Cerebellar nuclear complex (tissue), 1 donor: ENCODE measurements at places on chromosomes 6 and 20.
A peak's percentile ranks its signal among the peaks of the same experiment; 100 is the strongest.

- no peak for DNase-seq
Observed at GRCh38 chr20:46978951-46979491, 84.4 kb downstream of the EYA2 start.

DNA sequence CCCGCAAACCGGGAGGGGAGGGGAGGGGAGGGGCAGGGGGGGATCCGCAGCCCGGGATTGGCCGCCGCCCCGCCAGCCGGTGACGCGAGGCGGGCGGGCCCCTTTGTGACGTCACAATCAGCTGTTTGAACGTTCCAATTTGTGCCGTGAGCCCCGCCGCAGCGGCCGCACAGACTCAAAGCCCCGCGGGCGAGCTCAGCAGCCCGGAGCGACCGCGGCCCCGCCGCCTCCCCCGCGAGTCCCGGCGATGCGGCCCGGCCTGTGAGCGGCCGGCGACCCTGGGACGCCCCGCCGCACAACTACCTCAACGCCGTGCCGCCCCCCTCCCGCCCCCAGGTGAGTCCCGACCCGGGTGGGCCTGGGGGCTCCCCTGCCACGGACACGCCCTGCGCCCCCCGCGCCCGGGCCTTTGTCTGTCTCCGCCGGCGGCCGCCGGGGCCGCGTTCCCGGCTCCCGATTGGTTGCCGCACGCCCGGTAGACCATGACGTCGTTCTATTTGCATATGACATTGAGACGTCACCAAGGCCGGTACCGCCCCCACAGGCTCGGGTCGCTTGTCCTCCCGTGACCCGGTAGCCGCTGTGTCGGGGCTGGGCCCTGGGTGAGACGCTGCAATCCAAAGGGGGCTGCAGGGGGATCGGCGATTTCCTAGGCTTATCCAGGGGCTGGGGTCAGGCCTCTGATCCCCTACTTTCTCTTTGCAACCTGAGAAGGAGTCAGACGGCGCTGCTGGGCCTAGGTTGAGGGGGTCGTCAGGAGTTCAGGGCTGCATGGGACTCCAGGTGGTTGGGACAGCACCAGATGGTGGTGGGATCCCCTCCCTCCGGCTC is at the start of gene TP53INP2:
TP53INP2 (plus strand) TSS at position 168 of the 831 bp plus-strand sequence. CDS start 4,396 bp downstream, outside the sequence.
- peak; percentile 68 for DNase-seq

GRCh38 chr6:112153926-112154607 is 66.7 kb downstream of the FAM229B start:
- DNase-seq: no peak

DNA sequence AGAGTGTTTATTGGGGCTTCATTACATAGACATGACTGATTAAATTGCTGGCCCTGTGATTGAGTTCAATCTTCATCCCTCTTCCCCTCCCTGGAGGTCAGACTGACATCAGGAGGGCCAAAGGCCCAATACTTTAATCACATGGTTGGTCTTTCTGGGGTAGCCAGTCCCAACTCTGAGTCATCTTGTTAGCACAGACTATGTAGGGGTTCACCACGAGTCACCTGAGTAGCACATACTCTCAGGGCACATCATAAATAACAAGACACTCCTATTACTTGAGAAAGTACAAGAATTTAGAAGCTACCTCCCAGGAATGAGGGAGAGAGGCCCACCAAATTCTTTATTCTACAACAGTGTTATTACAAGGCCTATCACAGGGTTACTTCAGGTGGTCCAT is 11.3 kb downstream of the GINS1 start:
- DNase-seq: no peak

DNA sequence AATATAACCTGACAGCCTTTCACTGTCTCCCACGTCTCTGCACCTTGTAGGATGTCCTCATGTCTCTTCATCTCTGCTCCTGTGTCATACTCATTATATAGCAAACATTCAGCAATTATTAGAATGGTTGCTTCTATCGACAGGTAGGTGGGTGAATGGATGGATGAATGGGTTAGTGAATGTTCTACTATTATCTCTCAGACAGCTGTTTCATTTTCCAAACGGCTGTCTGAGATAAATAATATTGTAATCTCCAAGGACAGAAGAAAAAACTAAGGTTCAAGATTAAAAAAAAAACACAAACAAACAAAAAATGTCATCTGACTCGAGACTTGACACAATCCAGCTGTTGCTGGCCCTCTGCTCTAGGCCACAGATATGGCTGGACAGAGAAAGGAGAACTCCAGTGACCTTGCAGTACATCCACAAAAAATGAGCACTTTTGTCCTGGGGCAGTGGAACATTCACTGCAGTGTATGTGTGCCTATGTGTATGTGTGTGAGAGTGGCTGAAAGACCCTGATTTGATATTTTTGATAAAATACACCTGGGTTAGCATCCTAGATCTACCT is 2.1 kb downstream of the HNF4A start:
- no peak for DNase-seq

DNA sequence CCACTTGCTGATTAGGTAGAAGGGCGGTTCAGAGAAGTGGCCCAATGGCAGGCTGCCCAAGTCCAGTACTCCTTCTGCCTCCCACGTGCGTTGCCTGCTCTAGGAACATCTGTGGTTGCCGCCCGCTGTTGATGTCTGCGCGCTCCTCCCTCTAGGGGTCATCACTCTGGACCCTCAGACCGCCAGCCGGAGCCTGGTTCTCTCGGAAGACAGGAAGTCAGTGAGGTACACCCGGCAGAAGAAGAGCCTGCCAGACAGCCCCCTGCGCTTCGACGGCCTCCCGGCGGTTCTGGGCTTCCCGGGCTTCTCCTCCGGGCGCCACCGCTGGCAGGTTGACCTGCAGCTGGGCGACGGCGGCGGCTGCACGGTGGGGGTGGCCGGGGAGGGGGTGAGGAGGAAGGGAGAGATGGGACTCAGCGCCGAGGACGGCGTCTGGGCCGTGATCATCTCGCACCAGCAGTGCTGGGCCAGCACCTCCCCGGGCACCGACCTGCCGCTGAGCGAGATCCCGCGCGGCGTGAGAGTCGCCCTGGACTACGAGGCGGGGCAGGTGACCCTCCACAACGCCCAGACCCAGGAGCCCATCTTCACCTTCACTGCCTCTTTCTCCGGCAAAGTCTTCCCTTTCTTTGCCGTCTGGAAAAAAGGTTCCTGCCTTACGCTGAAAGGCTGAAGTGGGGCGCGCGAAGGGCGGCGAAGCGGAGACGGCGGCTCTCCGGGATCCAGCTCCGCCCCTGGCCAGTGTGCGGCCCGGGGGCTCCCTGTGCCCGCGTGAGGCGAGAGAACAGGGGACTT is 8.5 kb downstream of the TRIM15 start:
- no peak for DNase-seq

GRCh38 chr20:58852543-58853271 is at the start of gene GNAS:
Gene GNAS, plus strand, starts transcription at chr20:58852716.
- no peak for DNase-seq

- no peak for DNase-seq
Observed at GRCh38 chr6:28010526-28010925, 53.5 kb downstream of the OR2B6 start.

DNA sequence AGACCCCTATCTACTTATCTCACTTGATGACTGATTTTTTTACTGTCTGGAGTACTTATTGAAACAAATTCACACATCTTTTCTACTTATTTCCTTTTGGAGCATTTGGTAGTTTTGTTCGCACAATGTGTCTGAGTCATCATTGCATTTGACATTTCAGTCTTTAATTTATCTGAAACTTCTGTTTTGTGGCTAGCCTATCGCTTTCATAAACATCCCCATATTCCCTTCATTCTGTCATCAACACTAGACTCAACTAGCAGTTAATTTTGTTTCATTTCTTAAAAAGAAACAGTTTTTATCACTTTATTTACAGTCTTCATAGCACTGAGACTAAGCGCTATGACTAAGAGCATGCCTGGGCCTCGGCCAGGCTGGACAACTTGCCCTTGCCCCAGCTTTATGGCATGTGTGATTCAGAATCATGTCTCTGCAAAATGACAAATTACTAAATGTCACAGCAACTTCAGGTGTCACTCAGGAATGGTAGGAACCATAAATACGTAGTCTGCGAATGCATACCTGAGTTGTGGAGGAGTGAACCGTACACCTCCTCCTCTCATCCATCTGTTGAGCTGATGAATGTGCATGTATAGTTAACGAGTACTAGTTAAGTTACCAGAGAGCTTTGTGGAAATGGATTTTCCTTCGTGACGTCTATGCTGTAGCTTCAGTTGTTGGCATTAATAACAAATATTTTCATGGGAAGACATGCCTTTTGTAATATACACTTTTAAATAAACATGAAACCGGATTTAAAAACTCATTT is 16.2 kb downstream of the L3MBTL3 start:
- no peak for DNase-seq

DNA sequence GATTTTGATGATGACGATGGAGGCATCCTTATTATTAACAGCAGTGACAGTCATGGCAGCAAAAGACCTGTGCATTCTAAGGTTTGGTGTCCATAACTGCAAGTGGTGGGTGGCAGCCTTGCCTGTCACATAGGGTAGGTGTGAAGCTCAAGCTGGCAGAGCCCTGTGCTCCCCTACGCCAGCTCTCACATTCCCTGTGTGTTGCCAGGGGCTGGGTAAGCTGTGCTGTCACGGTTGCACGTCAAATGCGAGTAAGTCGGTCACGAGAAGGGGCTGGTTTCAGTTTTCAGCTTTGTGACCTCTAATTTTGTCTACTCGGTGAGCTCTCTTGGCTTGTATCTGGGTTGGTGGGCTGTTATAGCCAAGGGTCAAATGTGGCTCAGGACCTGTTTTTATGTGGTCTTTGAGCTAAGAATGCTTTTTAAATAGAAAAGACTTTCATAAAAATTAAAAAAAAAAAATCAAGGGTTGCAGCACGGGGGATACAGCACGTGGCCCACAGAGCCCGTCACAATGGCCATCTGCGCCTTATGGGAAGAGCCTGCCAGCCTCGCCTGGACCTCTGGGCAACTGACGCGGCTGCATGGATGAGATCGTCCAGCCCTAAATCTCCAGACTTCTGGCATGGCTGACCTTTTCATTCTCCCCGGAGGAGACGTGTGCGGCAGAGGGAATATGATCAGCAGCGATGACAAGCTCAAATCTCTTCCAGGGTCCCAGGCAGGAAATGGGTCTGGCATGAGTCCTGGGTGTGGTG is 148.5 kb downstream of the PHACTR3 start:
- no peak for DNase-seq

DNA sequence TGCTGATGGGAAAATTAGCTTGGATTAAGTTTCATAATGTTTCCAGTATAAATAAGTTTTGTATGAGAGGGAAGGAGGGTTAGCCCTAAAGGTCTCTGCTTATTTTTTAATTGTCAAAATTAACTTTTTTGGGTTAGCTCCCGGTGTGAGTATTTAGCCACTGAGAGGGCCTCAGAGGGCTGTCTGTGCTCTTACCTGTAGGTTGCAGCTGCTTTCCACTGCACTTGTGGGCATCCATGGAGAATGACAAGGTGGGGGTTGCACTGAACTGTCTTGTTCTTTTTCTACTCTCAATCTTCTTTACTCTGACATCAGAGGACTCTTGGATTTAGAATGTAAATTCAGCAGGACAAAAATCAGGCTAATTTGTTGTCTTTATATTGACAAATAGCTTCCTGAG is 81.4 kb downstream of the CD164 start:
- no peak for DNase-seq

- no peak for DNase-seq
Observed at GRCh38 chr6:36358226-36358915, 21.7 kb upstream of the BNIP5 start.

GRCh38 chr6:37182736-37183590 is 13.0 kb downstream of the PIM1 start:
- DNase-seq: no peak

- DNase-seq: no peak
Observed at GRCh38 chr6:92196325-92196724, 1223.0 kb downstream of the EPHA7 start.

- no peak for DNase-seq
Observed at GRCh38 chr6:143279385-143279784, 171.1 kb downstream of the ADAT2 start.

GRCh38 chr20:24915440-24915839 is 33.6 kb upstream of the CST7 start:
- DNase-seq: no peak

DNA sequence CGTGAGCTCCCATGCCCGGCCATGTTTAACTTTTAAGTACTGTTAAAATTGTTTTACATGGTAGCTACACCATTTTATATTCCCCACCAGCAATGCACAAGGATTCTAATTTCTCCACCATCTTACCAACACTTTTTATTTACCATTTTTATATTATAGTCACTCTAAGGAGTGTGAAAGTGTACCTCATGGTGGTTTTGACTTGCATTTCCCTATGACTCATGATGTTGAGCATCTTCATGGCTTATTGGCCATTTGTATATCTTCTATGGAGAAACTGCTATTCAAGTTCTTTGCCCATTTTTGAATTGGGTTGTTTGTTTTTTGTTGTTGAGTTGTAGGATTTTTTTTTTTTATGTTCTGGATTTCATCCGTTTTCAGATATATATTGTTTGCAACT is 15.6 kb upstream of the BPHL start:
- DNase-seq: no peak

GRCh38 chr6:5869261-5869660 is 137.5 kb downstream of the NRN1 start:
- no peak for DNase-seq
